Spinal cord (tissue), 10 donors: ENCODE measurements at places on chromosomes 4 and X.

GRCh38 chr4:115537387-115537786, 424.0 kb upstream of the NDST4 start:
- DNase-seq, result peak; percentile 63

- DNase-seq, result no peak
Measured at GRCh38 chr4:40531636-40532023, 98.0 kb downstream of the RBM47 start.

DNA sequence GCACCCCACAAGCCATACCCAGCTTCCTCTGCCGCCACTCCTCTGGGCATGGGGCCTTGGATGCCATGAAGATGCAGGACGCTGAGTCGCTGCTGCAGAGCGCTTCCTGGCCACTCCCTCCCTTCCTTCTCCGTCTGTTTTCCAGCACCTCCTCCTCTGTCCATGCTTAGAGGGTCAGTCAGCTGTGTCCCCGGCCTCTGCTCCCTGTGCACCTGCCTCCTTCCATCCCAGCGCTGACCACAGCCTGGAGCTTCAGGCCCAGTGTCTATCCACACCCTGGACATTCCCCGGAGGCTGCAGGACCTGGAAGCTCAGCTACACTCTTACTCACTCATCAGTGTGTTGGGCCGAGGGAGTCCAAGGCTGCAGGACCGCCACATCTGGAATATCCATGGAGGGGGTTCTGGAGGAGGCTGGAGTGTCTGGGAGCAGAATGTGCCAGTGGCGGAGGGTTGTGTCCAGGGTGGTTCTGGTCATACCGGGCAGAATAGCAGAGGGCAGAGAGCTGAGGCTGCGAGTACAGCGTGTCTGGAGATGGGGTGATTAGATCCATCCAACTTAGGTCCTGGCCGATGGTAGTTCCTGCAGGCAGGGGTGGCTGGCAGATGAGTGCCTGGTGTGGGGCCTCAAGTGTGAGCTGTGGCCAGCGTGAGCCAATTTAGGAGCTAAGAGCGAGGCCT, 58.6 kb upstream of the ADRA2C start:
- DNase-seq, result no peak

- no peak for DNase-seq
Measured at GRCh38 chr4:155408796-155409195, 32.0 kb upstream of the MAP9 start.

DNA sequence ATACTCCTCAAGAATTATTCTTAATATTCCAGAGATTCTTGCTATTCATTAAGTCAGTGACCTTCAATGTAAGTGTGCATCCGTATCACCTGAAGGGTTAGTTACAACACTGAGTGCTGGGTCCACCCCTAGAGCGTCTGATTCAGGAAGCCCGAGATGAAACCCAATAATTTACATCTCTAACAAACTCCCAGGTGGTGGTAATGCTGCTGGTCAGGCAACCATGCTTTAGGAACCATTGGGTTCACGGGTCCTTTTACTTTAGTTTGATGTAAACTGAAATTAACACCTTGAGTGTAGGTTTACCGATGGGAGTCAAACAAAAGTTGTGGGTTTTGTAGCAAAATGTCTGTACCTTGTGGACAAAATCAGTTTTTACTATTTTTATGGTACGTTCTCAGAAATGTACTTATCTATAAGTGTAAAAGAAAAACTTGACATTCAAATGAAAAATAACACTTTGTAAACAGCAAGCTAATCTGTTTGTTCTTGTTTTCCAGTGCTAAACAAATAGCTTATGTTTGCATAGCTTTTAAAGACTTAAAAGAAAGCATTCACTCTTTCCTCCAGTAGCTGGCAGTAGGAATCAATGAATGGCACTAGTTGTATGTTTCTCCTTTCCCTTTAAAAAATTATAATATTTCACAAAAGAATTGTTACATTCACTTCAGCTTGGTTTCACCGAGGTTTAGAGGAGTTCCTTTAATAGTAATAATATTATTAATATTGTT, 32.7 kb downstream of the ACE2 start:
- DNase-seq, result peak; percentile 22

DNA sequence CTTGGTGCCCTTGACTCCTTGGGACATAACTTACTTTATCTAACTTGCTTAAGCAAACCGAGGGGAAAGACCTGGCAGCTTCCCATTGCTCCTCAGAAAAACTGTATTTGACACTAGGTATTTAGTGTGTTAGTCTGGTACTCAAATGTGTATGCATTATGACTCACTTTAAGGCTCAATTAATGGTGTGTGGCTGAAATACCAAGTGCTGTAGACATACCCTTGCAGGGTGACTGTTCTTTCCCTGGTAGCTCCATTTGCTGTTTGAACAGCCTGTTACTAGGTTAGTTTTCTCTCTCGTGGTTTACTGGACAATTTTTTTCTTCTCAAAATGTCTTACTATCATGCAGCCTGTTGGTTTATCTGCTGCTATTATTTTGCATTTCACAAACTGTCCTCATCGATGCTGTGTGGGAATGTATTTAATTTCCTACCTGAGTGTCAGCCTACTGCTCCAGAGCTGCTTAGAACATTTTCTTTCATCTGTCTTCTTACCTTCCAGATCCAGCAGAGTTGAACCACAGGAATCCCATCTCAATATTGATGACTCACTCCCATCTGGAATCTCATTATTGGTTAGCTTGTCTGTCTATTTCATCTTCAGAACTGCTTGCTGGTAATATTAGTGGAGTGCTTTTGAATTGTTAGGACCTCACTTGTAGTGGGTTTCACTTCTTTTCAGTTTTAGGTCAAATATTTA, 158.0 kb upstream of the FAT1 start:
- no peak for DNase-seq
